Psoas muscle (tissue), 8 donors: ENCODE measurements at places on chromosomes 6 and 20. TPM values are rescaled to one million over a fixed set of nuclear protein-coding genes. Genes with fewer than 3 reads are reported as not detected.
A peak's percentile ranks its signal among the peaks of the same experiment; 100 is the strongest.

- no peaks in the 10 kb centered on the region for H3K27me3 ChIP-seq
- no peak for DNase-seq
- no peaks in the 10 kb centered on the region for H3K36me3 ChIP-seq
- H3K4me3 ChIP-seq, result no peak overlapping the region
- no peak overlapping the region for H3K27ac ChIP-seq
- no peaks in the 10 kb centered on the region for H3K4me1 ChIP-seq
Observed at GRCh38 chr20:10381477-10381876, 52.5 kb downstream of the MKKS start.

GRCh38 chr6:165571721-165572132, 91.3 kb downstream of the PDE10A start:
- H3K4me1 ChIP-seq, result peaks cover 5% of the 10 kb centered on the region
- no peaks in the 10 kb centered on the region for H3K36me3 ChIP-seq
- H3K27me3 ChIP-seq, result no peaks in the 10 kb centered on the region
- H3K27ac ChIP-seq, result no peak overlapping the region
- no peak overlapping the region for H3K4me3 ChIP-seq

DNA sequence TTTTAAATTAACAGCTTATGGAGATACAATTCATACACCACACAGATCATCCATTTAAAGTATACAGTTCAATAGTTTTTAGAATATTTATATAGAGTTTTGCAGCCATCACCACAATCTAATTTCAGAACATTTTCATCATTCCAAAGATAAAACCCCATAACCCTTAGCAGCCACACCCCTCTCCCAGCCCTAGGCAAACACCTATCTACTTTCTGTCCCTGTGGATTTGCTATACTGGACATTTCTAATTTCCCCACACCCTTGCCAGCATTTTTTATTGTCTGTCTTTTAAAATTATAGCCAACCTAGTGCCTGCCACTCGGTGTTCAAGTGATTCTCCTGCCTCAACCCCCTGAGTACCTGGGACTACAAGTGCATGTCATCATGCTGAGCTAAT, 23.0 kb upstream of the AKAP7 start:
- H3K36me3 ChIP-seq, result no peaks in the 10 kb centered on the region
- H3K4me1 ChIP-seq, result no peaks in the 10 kb centered on the region
- H3K4me3 ChIP-seq, result no peak overlapping the region
- no peaks in the 10 kb centered on the region for H3K27me3 ChIP-seq
- no peak for DNase-seq

GRCh38 chr6:101799531-101799930, 406.0 kb downstream of the GRIK2 start:
- no peaks in the 10 kb centered on the region for H3K27me3 ChIP-seq
- no peak overlapping the region for H3K4me3 ChIP-seq
- H3K4me1 ChIP-seq, result no peaks in the 10 kb centered on the region
- no peaks in the 10 kb centered on the region for H3K36me3 ChIP-seq
- DNase-seq, result no peak
- no peak overlapping the region for H3K27ac ChIP-seq

- no peak overlapping the region for H3K27ac ChIP-seq
- H3K4me3 ChIP-seq, result no peak overlapping the region
- H3K27me3 ChIP-seq, result no peaks in the 10 kb centered on the region
- H3K36me3 ChIP-seq, result no peaks in the 10 kb centered on the region
- no peaks in the 10 kb centered on the region for H3K4me1 ChIP-seq
- DNase-seq, result no peak
Observed at GRCh38 chr6:123901436-123901835, 97.8 kb downstream of the NKAIN2 start.

DNA sequence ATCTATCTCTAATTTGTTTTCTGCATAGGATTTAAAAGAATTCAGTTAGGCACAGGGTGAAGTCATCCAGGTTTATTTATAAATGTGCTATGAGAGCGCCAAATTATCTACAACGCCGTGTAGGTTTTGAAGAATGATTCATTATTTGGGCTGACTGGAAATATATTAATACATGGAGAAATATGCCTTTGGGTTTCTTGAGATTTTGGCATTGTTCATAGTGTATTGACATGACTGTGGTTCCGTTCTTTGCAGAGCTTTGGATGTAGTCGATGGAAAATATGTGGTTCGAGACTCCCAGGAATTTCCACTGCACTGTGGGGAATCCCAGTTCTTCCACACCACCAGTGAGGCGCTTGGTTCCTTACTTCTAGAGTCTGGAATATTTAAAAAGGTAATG, 90.9 kb downstream of the CRYBG1 start:
- no peak overlapping the region for H3K4me3 ChIP-seq
- H3K36me3 ChIP-seq, result no peaks in the 10 kb centered on the region
- no peaks in the 10 kb centered on the region for H3K4me1 ChIP-seq
- no peak overlapping the region for H3K27ac ChIP-seq

DNA sequence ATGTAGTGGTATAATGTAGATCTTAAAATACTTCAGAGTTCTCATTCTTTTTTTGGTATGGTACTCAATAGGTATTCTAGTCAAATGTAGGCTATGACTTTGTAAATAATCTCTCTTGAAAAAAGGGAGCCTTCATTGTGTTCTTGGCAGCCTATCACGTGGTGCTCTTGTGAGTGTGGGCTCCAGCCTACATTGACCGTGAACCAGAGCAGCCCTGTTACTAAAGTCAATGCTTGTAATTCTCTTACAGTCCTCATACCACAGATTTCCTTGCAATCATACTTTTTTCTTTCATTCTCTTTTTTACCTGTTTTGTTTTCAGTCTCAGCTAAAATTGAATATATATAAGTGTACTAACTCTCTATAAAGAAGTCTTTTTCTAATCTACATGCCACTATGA, 31.1 kb downstream of the ARID1B start:
- H3K27ac ChIP-seq, result peak overlapping the region; percentile 51
- no peaks in the 10 kb centered on the region for H3K27me3 ChIP-seq
- peaks cover 38% of the 10 kb centered on the region for H3K4me1 ChIP-seq

DNA sequence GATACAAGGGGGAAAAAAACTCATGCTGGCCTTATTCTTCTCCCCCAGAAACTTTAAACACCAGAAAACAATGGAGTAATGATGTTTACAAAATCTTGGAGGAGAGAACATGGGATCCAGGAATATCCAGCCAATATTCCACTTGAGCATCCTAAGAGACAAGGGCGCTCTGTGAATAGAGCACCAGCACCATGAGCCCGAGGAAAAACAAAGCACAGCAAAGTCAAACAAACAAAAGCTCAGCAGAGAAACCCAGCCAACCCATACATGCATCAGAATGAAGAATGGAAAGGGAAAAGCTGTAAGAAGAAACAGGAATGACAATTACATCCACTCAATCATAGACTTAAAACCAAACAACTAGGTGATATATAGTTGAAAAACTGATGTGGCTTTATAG, 4.6 kb upstream of the NAA20 start:
- no peak overlapping the region for H3K27ac ChIP-seq
- no peak for DNase-seq
- peaks cover 31% of the 10 kb centered on the region for H3K4me1 ChIP-seq

GRCh38 chr20:51375561-51375960, 167.0 kb downstream of the NFATC2 start:
- no peaks in the 10 kb centered on the region for H3K27me3 ChIP-seq
- H3K27ac ChIP-seq, result no peak overlapping the region
- H3K4me3 ChIP-seq, result no peak overlapping the region
- no peaks in the 10 kb centered on the region for H3K36me3 ChIP-seq

- H3K27me3 ChIP-seq, result no peaks in the 10 kb centered on the region
- H3K4me1 ChIP-seq, result peaks cover 48% of the 10 kb centered on the region
- no peak overlapping the region for H3K4me3 ChIP-seq
- H3K27ac ChIP-seq, result no peak overlapping the region
- DNase-seq, result no peak
Observed at GRCh38 chr6:37979392-37980221, 160.1 kb downstream of the ZFAND3 start.

DNA sequence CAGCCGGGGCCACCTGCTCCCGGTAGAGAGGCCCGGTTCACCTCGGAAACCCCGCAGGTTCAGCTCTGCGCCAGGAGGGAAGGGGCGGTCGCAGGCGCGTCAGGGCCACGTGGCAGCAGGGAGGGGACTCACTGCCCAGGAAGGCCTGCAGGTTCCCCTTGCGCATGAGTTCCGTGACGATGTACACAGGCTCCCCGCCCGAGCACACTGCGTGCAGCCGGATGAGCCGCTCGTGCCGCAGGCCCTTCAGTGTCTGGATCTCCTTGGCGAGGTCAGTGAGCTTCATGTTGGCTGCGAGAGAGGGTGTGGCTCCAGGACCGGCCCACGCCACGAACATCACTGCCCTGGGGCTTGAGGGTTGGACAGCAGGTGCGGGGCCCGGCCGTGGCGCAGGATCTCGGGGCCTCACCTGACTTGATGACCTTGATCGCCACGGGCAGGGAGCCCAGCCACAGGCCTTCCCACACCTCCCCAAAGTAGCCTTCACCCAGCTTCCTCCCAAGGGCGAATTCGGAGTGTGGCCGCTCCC, 4.9 kb upstream of the PTK6 start:
- H3K4me1 ChIP-seq, result no peaks in the 10 kb centered on the region
- H3K27ac ChIP-seq, result no peak overlapping the region

GRCh38 chr20:60993433-60994044, 258.5 kb upstream of the CDH4 start:
- no peak overlapping the region for H3K27ac ChIP-seq
- H3K27me3 ChIP-seq, result peaks cover 2% of the 10 kb centered on the region
- H3K4me3 ChIP-seq, result no peak overlapping the region
- no peaks in the 10 kb centered on the region for H3K4me1 ChIP-seq
- no peak for DNase-seq
- H3K36me3 ChIP-seq, result no peaks in the 10 kb centered on the region

Gene ZC2HC1B
- not detected for polyA plus RNA-seq

Gene ATP5F1E
- 63.6 TPM for polyA plus RNA-seq

Gene C6orf15
- not detected for polyA plus RNA-seq

Gene CTCFL
- polyA plus RNA-seq, result not detected

Gene SLC17A3
- not detected for polyA plus RNA-seq

Gene CPXM1
- 1.1 TPM for polyA plus RNA-seq

Gene UST
- 1.3 TPM for polyA plus RNA-seq

Gene PSORS1C2
- polyA plus RNA-seq, result not detected

Gene GRIK2
- 1.1 TPM for polyA plus RNA-seq

Gene NR2E1
- polyA plus RNA-seq, result 0.01 TPM

Gene C6orf163
- polyA plus RNA-seq, result 0.36 TPM

Gene HDGFL1
- not detected for polyA plus RNA-seq
